ENCODE measurements at places on chromosomes 3 and 15. TPM values are rescaled to one million over a fixed set of nuclear protein-coding genes. Genes with fewer than 3 reads are reported as not detected.

DNA sequence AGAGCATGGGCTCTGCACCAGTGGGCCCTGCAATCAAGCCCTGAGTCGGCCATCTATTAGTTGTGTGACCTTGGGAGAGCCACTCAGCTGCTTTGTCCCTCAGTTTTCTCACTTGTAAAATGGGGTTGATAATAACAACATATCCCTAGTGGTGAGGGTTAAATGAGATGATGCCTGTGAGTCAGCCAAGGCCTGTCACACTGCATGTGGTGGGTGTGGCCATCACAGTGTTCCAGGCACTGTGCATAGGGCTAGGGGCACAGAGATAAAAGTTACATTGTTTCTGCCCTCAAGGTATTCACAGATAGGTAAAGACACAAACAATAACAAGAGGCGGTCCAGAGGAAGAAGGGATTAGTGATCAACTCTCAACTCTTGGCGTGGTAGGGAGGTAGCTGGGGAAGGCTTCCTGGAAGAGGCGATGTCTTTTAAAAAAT is 19.5 kb downstream of the SMAD6 start:
- no peak for DNase-seq

GRCh38 chr3:143605233-143605950 is 242.9 kb downstream of the SLC9A9 start:
- DNase-seq = no peak

The LRRC34 gene
- total RNA-seq = 4.3 TPM

GRCh38 chr3:30199096-30199759 is 407.2 kb upstream of the TGFBR2 start:
- peak; percentile 35 for DNase-seq

DNA sequence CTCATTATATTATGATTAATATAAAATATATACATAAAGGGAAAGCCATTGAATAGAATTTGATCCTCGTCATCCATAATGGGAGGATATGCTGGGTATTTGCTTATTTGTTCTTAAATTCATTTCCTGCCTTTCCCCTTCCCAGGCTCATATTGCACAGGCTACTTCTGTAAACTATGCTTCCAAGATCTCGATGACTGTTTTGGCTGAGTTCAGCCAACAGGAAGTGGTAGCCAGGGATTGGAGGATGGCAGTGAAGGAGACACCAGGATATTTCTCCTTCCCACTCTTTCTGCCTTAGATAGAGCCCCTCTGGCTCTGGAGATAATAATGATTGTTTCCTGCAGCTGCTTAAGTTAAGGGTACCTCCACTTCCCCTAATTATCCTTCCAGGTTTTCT is 44.3 kb upstream of the DYNC1LI1 start:
- DNase-seq = no peak

All from ovary (tissue), 10 donors.